Activated CD8-positive, alpha-beta memory T cell treated with anti-CD3 and anti-CD28 coated beads for 1 hour (primary cell): ENCODE measurements at places on chromosomes 3 and 15.

- DNase-seq, result no peak
Measured at GRCh38 chr3:181464033-181464694, 247.6 kb upstream of the SOX2 start.

- no peak for DNase-seq
Measured at GRCh38 chr15:72813345-72814004, 29.9 kb upstream of the ADPGK start.

DNA sequence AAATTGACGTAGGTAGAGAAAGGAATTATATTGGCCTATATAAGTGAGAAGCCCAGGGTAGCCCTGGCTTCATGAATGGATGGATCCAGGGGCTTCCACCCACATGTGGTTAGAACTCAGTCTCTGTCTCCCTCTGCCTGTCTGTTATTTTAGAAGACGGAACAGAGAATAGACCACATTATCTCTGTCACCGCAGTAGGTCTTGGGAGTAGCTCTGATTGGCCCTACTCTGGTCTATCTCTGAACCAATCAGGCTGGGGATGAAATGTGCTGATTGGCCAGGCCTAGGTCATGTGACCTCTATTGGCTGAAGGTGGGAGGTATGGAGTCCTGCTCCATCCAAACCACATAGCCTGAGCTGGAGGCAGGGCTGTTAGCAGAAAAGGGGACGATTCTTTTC is 143.0 kb upstream of the PRR23C start:
- no peak for DNase-seq

DNA sequence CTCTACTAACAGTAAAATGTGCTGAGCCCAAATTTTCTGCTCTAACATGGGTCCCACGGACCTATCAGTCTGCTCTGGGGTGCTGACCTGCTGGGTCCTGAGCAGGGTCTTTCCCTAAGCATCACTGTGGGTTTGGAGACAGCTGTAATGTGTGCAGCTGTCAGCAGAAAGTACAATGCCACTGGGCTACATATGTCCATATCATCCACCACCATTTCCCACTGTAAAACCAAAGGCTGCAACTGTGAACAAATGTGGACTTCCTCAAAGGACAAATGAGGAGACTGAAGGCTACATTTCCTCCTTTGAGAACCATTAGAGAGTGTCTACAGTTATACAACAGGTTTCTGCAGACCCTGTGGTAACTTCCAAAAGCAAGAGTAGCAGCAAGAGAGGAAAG is 33.8 kb upstream of the IP6K2 start:
- no peak for DNase-seq

DNA sequence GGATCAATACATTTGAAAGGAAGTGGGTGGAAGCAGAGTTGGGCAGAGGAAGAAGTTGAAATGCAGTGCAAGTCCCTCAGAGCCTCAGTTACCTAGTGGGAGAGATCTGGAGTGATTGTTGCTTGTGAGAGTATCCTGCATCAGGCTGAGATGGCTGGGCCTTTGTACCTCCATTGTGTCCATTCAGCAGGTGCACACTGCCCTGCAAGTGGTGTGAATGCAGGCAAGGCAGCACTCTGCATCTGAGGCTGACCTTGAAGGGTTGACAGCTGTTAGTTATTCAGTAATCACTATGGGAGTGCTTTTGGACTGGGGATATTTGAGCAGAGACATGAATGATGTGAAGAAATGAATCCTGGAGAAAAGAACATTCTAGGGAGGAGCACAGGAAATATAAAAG is 25.2 kb downstream of the ATP6V1A start:
- DNase-seq, result no peak

DNA sequence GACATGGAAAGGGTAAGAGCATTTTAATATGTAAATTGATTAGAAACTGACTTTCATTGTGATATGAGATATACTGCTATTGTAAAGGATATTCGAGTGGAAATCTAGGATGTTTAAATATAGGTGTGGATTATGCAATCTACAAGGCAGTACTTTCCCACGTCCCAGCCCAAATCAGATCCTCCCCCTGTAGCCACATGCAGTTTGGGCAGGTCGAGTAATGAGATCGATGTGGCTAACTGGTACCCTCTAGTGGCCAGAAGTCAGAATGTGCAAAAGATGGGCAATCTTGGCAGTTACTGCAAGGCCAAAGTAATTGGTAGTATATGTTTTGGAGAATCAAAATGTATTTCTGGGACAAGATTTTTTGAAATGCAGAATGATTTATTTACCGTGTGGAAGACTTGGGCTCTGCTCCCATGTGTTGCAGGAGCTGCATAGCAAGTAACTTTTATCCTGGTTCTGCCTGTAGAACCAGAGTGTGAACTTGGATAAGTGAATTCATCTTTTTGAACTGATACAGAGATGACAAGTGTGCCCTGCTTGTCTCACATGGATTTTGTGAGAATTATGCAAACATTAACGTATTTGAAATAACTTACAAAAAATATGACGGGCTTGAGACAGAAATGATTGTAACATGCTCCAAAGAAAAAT is 94.5 kb upstream of the ADAMTSL3 start:
- no peak for DNase-seq

- DNase-seq, result no peak
Measured at GRCh38 chr3:133474251-133474801, 74.5 kb downstream of the BFSP2 start.
